Liver (tissue), 10 donors: ENCODE measurements at places on chromosomes 4 and X. TPM values are rescaled to one million over a fixed set of nuclear protein-coding genes. Genes with fewer than 3 reads are reported as not detected.

NEXMIF gene
- total RNA-seq = 0.08 TPM

TMPRSS11B gene
- not detected for total RNA-seq

GRCh38 chrX:150984169-150984824 lies 1.2 kb downstream of the HMGB3 start:
- no peak overlapping the region for H3K27ac ChIP-seq
- H3K4me3 ChIP-seq = peak overlapping the region; percentile 46
- peak; percentile 35 for DNase-seq
- no peaks in the 10 kb centered on the region for H3K36me3 ChIP-seq
- H3K27me3 ChIP-seq = no peaks in the 10 kb centered on the region

- H3K27ac ChIP-seq = no peak overlapping the region
- H3K4me1 ChIP-seq = no peaks in the 10 kb centered on the region
- H3K4me3 ChIP-seq = no peak overlapping the region
- no peaks in the 10 kb centered on the region for H3K27me3 ChIP-seq
- no peaks in the 10 kb centered on the region for H3K36me3 ChIP-seq
Observed at GRCh38 chr4:138611721-138612120, 369.6 kb upstream of the SLC7A11 start.

- peaks cover 22% of the 10 kb centered on the region for H3K4me1 ChIP-seq
- H3K36me3 ChIP-seq = no peaks in the 10 kb centered on the region
- DNase-seq = no peak
- no peaks in the 10 kb centered on the region for H3K27me3 ChIP-seq
Observed at GRCh38 chr4:37675587-37676290, 10.4 kb downstream of the RELL1 start.

DNA sequence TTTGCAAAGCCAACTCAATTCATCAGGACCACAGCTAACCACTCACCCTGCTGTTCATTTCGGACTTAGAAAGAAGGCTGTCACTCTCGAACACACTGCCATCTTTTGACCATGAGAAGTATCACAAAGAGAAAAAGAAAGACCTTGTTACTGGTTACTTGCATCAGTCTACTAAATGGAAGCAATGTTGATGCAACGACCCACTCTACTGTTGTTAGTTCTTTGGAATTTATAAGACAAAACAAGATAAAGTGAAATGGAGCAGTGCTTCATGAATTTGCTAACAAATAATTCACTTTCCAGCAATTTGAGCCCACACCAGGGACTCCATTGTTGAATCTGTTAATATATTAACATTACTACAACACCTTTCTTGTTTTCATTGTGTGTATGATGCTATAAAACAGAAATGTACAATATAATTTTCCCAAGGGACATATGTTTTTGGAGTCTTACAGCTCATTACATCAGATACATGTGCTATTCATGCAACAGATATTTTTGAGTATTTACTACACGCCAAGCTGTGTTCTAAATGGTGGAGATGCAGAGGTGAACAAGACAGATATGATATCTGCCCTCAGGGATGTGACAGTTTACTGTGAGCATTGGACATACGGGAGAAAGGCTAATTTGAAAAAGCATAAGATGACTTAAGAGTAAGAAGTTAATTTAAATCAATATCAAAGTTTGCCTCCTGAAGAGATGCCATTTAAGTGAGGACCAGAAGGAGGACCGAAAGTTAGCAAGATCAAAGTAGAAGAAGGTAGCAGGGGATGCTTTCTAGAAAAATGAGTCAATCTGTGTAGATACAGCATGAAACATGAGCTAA lies 87.2 kb downstream of the AREG start:
- H3K36me3 ChIP-seq = no peaks in the 10 kb centered on the region
- H3K27ac ChIP-seq = no peak overlapping the region
- H3K27me3 ChIP-seq = no peaks in the 10 kb centered on the region
- DNase-seq = no peak

GRCh38 chrX:150050387-150050786 lies 112.1 kb upstream of the EOLA2 start:
- no peak overlapping the region for H3K27ac ChIP-seq
- H3K36me3 ChIP-seq = no peaks in the 10 kb centered on the region
- no peak for DNase-seq
- no peak overlapping the region for H3K4me3 ChIP-seq

GRCh38 chr4:180152831-180153230 lies 2090.4 kb upstream of the TENM3 start:
- H3K36me3 ChIP-seq = no peaks in the 10 kb centered on the region
- no peaks in the 10 kb centered on the region for H3K4me1 ChIP-seq
- no peak overlapping the region for H3K4me3 ChIP-seq
- H3K27me3 ChIP-seq = no peaks in the 10 kb centered on the region
- no peak overlapping the region for H3K27ac ChIP-seq

GRCh38 chr4:92304121-92304520 lies 355 bp downstream of the GRID2 start:
- H3K27ac ChIP-seq = no peak overlapping the region
- H3K36me3 ChIP-seq = no peaks in the 10 kb centered on the region
- no peak for DNase-seq
- H3K4me3 ChIP-seq = no peak overlapping the region
- peaks cover 4% of the 10 kb centered on the region for H3K27me3 ChIP-seq
- H3K4me1 ChIP-seq = peaks cover 7% of the 10 kb centered on the region

- peaks cover 46% of the 10 kb centered on the region for H3K36me3 ChIP-seq
- H3K4me1 ChIP-seq = peaks cover 22% of the 10 kb centered on the region
- H3K4me3 ChIP-seq = no peak overlapping the region
- H3K27ac ChIP-seq = peak overlapping the region; percentile 21
- H3K27me3 ChIP-seq = no peaks in the 10 kb centered on the region
Observed at GRCh38 chr4:183286590-183287308, 33.3 kb downstream of the CLDN22 start.
